OCI-M1 (cell line): ENCODE measurements at places on chromosomes 1 and 21.

DNA sequence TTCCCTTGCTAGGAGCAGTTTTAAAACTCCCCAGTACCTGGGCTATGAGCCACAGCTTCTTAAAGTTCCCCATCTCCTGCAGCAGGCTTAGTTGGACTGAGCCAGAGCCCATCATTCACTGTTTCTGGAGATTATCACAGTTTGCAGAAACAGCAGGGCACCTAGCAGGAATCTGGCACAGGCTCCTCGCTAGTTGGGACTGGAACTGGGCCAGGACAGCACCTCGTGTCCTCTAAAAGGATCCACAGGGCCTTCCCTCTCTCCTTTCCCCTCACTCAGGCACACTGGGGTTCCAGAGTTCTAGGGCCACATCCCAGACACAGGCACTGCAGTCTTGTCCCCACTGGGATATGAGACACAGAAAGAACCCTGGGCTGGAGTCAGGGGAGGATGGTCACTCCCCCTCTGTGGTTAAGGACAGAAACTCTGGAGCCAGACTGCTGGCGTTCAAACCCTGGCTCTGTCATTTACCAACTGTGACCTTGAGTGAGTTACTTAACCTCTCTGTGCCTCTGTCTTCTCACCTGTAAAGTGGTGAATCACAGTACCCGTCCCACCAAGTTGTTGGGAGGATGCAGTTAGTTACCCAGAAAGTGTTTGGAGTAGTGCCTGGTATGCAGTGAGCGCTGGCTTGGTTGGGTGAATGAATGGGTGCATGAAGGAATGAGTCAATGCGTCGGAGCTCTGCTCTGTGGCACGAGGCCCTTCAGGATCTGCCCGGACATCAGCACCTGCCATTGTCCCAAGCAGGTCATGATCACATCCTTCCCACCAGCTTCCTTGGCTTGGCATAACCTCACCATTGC lies 18.8 kb upstream of the ECE1 start:
- DNase-seq, result no peak

GRCh38 chr1:220684890-220685289 lies 5.3 kb upstream of the C1orf115 start:
- DNase-seq, result no peak

DNA sequence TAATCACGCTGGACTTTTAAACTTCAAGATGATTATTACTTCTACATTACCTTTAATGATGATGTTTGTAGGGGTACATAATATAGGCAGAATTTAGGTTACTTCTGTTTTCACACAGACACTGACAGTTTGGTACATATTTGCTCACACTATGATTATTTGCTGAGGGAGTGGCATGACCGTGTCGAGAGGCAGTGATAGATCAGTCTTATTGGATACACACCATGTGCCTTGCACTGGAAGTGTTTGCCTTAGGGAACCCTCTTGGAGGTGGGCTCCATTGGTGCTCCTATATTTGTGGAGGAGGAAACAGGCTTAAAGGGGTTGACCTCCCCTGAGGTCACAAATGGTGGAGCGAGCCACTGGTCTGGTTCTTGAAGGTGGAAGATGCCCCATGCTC lies 132.1 kb downstream of the PRDM2 start:
- DNase-seq, result no peak

DNA sequence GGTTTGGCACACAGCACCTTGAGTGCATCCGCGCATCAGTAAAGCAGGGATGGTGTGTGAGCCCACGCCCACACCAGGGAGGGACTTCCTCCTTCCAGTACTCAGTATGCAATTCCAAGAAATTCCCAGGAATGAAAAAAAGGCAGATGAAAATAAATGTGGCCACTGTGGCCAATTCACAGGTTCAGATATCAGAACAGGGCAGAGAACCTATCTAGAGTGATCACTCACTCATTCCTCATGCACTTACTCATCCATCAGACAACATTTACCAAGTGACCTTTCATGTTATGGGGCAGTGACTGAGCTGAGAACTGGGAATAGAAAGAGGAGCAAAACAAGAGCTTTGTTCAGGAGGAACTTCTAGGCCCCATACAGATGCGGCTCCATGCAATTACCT lies 113.7 kb downstream of the ZSCAN20 start:
- no peak for DNase-seq

DNA sequence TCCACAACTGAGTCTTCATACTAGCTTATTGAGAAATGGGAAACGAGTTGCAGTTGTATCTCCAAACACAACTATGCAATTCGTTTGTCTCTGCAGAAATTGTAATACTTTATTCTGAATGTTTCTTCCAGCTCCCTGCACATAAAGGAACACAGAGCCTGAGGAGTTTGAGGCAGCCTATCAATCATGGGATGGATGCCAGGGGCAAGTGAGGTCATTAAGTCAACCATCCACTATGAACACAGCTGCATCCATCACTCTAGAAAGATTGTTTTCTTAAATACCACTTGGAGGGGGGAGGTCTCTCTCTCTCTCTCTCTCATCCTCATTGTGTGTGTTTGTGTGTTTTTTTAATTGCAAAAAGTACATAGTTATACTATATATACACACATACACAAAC lies 2.9 kb upstream of the PSMB2 start:
- DNase-seq, result no peak

GRCh38 chr21:35988416-35989137 lies 71.7 kb downstream of the SETD4 start:
- DNase-seq, result no peak

DNA sequence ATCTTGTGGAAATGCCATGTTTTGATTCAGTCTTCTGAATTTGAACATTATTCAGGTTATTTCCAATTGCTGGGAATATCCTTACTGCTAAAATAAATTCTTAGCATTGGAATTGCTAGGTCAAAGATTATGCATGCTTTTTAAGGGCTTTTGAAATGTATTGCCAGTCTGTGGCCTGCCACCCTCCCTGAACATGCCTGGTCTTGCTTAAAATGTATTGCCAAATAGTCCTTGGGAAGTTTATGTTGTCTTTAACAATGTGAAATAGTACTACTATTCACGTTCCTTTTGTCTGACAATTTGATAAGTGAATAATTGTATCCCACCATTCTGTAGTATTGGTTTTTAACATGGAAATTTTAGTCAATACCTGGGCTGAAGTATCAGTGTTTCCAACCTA lies 13.6 kb downstream of the TARDBP start:
- no peak for DNase-seq

DNA sequence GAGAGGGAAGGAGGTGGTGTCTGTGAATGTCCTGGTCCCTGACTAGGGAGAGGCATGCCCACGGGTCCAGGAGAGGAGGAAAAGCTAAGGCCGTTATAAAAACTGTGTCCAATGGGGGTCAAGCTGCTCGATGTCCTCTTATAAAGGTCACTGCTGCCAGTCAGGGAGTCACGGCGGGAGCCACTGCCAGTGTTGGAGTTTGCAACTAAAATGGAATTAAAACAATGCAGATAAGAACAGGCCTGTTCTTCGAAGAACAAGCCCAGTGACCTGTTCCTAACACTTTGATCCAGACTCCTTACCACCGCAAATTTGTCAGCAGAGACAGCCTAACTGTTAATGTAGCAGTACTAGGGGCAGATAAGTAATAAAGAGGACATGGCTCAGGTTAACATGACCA lies 56.1 kb upstream of the SDC3 start:
- DNase-seq, result no peak

- no peak for DNase-seq
Observed at GRCh38 chr1:37461698-37462436, 12.5 kb upstream of the ZC3H12A start.

DNA sequence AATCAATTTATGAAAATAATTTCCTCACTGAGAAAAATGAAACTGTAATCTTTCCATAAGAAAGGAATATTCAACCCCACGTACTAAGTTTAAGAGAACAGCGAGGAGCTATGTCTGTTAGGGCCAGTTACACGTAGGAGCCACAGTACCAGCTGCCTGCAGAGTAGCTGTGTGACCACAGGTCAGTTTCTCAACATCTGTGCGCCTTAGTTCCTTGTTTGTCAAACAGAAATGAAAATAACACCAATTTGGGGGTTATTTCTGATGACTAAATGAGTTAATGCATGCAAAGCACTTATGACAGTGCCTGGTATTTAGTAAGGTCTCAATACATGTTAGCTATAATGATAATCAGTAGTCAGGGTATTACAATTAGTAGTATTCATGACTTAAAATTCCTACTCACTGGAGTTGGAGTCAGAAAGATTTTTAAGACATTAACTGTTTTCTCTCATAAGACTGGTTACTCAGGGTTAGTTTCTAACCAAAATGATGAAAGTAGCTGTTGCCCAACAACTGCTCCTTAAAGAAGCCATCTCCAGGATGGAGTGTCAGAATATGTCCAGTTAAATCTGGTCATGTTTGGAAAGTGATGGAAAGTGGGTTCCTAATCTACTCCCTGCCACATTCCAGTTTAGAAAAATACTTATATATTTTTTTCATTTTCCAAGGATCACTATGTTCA lies 85.8 kb upstream of the ZNF648 start:
- peak; percentile 30 for DNase-seq

- peak; percentile 85 for DNase-seq
Observed at GRCh38 chr1:145892486-145893087, 6.9 kb upstream of the ANKRD35 start.

DNA sequence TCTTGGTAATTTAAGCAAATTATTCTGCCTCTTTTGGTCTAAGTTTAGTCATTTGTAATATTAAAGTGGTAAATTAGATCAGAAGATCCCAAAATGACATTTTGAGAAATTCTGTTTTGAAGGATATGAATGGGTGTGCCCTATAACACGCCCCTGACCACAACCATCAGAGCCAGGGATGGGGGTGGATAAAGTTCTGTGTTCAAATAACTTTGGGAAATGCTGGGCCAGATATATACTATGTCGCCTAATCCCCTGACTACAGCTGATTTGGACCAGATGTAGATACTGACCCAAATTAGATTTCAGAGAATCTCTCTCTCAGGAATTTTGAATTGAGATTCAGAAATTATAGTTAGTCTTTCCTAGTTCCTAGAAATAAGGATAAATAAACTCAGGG lies 21.2 kb upstream of the EDEM3 start:
- DNase-seq, result peak; percentile 29

DNA sequence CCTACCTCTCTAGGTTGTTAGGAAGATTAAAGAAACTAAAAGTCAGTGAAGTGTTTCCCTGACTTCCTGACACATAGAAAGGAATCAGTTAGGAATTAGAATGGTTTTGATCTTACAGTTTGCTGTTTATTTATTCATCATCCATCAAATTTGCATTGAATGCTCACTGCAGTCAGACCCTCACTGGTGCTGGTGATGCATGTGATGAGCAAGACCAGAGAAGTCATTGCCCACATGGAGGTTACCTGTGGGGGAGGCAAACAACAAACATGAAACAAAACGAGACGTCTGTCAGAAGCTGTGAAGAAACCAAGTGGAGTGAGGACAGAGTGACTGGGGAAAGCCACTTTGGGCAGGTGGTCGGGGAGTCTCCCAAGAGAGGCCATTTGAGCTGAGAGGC lies 6.4 kb downstream of the CTPS1 start:
- no peak for DNase-seq

GRCh38 chr21:39664586-39664985 lies 51.8 kb downstream of the B3GALT5 start:
- DNase-seq, result no peak

DNA sequence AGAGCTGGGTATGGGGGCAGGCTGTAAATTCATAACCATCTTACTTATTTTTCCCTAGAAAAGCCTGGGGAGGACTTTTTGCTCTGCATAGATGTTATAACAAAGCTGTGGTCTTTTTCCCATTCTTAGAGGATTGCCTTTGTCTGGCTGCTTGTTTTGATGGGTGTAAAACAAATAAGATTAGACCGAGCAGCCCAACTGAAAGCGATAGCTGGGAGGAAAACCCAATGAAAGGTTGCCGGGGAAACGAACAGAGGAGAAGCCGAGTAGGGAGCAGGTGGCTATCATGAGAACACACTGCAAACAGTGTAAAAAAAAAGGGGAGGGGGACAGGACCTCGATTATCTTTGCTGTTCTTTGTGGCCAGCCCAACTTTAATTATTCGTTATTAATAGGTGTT lies 1.9 kb downstream of the ELAVL4 start:
- no peak for DNase-seq

DNA sequence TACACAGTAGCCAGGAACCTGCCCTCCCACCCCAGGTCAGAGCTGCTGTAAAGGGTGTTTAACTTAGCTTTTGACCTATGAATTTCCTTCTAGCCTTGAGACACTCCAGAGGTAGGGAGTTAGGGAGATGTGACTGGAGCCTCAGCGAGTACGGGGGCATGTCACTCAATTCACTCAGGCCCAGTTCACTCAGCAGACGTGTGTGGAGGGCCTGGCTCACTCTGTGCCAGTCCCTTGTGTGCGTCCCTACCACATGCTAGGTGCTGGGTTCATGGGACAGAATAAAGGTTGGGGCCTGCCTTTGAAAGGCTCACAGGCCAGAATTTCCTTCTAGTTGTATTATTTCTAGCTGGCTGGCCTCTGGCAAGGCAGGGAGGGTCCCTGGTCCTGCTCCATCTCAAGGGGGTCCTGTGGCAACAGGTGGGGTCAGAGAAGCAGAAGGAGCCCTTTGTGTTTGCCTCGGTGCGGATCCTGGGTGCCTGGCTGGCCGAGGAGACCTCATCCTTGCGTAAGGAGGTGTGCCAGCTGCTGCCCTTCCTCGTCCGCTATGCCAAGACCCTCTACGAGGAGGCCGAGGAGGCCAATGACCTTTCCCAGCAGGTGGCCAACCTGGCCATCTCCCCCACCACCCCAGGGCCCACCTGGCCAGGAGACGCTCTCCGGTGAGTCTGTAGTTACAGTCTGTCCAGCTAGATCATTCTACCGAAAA lies 4.5 kb downstream of the NCDN start:
- no peak for DNase-seq

GRCh38 chr1:63367215-63368103 lies at the start of gene ALG6:
ALG6 (plus strand) TSS chr1:63367627; CDS start chr1:63370978, 3,351 bp downstream.
- DNase-seq, result peak; percentile 97

GRCh38 chr21:28427394-28428022 lies 565.2 kb downstream of the LTN1 start:
- DNase-seq, result no peak

DNA sequence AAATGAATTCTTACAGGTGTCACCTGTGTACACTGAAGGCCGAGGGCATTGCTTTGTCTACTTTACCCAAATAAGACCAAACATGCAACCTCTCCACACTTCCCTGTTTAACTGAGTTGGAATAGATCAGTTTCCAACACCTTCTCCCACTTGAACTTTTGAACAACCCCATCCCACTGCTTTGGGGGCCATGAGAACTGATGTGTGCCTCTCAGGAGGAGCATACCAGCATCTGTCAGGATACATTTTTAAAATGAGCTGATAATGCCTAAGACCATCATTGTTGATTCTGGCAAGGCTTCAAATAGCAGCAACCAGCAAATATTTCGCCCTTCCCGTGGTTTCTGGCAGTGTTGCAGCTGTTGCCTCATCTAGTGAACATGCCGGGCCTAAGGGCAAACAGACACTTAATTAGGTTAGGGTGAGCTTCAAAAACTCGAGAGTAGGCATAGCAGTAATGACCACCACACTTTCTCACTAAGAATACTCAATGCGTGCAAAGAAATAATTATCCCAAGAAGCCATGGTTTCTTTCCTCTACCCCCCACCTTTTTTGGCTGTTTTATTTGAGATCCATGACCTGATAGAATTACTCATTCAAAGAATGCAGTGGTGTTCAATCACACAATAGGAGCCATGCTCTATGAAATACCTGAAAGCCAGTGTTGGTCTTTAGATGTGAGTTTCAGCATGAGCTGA lies 63.7 kb downstream of the MAP10 start:
- DNase-seq, result no peak
